ENCODE measurements at places on chromosomes 6 and 20. TPM values are rescaled to one million over a fixed set of nuclear protein-coding genes. Genes with fewer than 3 reads are reported as not detected.

RPS6KA2 gene
- 4.5 TPM for total RNA-seq

MEI4 gene
- not detected for total RNA-seq

HLA-DRB1 gene
- total RNA-seq, result 189 TPM

GRCh38 chr6:31575335-31575901, at the start of gene TNF:
TNF (plus strand) TSS chr6:31575565; CDS start chr6:31575742, 177 bp downstream.
- DNase-seq, result peak; percentile 88

- DNase-seq, result no peak
These were observed 2.3 kb downstream of the SLPI start for GRCh38 chr20:45251884-45252560.

DNA sequence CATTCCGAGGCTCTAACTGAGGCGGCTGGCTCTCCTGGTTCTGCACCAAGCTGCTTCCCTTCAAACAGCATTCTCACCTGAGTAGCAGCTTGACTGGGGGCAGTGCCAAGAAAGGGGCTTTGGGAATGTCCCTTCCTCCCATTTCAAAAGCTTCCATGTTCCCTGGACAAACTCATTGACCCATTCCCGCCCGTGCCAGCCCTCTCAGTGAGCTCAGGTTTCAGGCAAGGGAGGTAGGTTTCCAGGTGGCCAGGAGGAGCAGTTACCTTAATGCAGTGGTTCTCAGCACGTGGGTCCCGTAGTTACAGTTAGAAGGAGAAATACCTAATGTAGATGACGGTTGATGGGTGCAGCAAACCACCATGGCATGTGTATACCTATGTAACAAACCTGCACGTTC, 135.2 kb downstream of the ELOVL4 start:
- no peak for DNase-seq

- DNase-seq, result no peak
These were observed 764.8 kb upstream of the ADGRB3 start for GRCh38 chr6:67870321-67870720.

DNA sequence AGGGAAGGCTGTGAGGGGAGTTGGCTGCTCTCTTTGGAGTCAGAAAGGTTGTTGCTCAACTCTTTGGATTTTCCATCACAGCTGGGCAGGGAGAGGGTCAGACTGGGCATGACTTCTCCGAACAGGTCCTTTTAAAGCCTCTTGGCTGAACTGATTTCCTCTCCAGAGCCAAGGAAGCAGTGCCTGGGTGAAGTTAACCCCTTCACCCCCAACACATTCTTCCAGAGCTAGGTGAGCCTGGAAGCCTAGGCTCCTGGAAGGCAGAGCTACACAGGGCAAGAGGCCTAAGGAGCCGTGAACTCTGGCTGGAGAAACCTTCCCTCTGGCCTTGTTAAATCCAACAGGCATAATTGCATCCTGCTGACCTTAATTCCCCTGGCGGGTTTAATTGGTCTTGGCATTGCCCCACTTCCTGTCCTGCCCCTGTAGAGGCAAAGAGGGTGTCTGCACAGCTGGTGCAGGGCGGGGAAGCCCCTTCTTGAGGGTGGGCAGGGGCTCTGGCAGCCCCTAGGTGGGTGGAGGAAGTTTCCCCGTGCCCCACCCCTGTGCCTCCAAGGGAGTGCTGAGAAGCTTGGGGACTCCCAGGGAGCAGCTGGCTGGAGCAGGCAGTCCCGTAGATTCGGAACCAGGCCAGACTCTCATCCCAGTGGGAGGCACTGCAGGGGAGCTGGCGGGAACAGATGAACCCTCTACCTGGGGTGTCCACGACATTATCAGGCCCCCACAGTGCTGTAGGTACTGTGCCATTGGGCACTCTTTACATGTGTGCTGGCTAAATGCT, 3.6 kb upstream of the MYLK2 start:
- DNase-seq, result no peak

GRCh38 chr20:61520893-61521460, 268.9 kb downstream of the CDH4 start:
- DNase-seq, result no peak

GRCh38 chr6:27897580-27898206, 14.5 kb downstream of the OR2B2 start:
- DNase-seq, result no peak

Measured in activated CD8-positive, alpha-beta memory T cell treated with anti-CD3 and anti-CD28 coated beads, Interleukin-2, amount 10 ng/mL, durations not matched to agents 7 days and 5 days (primary cell).